ENCODE measurements at places on chromosomes 1 and 21.

DNA sequence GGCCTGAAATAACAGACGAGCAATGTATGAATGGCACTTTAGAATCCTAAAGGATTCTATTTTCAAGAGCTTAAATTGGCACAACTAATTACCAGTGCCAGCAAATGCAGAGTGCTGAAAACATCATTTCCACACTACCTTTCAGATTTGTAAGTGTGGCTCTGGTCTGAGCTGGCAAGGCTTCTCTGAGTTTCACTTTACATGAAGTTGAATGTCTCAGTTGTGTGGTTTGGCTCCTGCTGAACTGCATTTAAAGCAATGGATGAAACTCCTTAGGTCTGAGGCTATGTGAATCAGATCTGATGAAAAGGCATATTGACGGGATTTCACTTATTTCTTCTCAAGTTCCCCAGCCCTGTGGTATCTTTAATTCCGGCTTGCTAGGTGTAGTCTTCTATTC lies 114.8 kb upstream of the PTGFR start:
- no peak for DNase-seq

DNA sequence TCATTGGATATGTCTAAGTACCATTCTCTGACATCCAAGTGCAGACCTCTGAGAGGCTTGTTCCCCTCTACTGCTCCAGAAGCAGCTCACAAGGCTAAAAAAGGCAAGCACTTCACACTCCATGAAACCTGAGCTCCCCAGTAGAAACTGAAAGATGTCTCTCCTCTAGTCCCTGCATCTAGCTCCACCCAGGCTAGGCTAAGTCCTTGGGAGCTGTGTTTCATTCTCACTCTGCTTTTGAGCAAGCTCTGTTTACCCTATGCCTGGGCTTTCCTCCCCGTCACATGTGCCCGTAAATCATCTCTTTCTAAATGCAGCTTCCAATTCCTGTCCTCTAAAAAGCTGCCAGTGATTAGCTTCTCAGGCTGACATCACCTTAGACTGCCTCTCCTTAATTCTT lies 39.0 kb downstream of the LRRC71 start:
- no peak for DNase-seq

GRCh38 chr1:198687429-198687828 lies 48.6 kb downstream of the PTPRC start:
- no peak for DNase-seq

DNA sequence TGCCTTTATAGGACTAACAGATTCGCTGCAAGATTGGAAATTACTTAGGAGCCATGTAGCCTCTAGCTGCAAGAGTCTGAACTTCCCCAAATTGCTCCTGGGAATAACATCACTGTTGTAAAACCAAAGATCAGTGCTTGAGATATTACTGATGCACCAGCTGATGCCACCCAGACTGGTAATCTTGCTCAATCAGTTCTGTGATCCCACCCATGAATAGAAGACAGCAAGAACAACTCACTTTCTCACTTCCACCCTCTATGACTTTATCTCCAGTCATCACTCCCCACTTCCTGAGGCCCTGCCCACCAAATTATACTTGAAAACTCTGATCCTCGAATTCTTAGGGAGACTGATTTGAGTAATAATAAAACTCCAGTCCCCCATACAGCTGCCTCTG lies 1011.1 kb downstream of the PLA2G4A start:
- DNase-seq, result no peak

- DNase-seq, result no peak
Observed at GRCh38 chr1:117871013-117871412, 58.4 kb downstream of the GDAP2 start.

- DNase-seq, result no peak
Observed at GRCh38 chr1:172811694-172812093, 152.8 kb downstream of the FASLG start.

DNA sequence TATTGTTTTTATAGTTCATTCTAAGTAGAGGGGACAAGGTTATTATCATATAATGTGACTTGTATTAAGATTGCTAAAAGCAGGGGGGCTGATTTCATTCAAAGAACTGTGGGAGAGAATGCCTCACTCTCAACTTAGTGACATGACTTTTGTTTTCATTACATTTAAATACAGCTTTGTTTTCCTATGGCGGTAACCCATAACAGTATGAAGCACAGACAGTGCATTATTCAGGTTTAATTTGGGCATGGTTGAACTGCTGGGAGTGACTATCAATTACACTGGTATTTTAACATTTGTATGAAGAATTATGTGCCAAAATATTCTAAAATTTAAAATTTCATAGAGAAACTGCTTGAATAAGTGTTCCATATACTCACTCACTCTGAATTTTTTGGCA lies 637.3 kb downstream of the USP25 start:
- DNase-seq, result no peak

DNA sequence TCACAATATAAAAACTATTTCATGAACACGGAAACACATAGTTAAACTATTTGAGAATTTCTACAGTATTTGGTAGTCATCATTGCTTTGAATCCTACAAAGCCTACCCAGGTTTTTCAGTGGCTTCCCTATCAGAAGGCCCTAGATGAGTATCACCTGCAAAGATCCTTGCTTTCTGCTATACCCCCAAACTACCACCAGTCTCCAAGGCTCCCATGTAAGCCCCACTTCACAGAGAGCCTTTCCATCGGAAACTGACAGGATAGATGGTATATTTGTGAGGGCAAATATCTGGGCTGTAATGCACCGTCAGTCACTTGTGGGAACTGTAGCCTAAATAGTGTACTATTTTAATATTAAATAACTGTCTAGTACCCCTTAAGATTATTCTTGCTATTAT lies 674.3 kb downstream of the BRINP3 start:
- no peak for DNase-seq

DNA sequence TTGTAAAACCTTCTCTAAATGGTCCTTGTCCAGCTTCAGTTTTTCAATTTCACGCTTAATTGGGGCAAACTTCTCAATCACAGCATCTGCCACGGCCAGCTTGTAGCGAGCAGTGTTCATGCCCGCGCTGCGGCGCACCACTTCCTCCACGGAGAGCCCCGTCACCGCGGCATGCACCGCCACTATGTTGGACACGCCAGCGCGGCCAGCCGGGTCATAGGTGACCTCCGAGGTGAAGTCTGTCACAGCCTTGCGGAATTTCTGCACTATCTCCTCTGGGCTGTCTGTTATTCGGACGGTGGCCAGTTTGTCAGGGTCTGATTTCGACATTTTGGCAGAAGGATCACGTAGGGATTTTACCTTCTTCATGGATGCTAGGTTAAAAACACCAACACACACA lies 44.8 kb upstream of the TBX15 start:
- no peak for DNase-seq

DNA sequence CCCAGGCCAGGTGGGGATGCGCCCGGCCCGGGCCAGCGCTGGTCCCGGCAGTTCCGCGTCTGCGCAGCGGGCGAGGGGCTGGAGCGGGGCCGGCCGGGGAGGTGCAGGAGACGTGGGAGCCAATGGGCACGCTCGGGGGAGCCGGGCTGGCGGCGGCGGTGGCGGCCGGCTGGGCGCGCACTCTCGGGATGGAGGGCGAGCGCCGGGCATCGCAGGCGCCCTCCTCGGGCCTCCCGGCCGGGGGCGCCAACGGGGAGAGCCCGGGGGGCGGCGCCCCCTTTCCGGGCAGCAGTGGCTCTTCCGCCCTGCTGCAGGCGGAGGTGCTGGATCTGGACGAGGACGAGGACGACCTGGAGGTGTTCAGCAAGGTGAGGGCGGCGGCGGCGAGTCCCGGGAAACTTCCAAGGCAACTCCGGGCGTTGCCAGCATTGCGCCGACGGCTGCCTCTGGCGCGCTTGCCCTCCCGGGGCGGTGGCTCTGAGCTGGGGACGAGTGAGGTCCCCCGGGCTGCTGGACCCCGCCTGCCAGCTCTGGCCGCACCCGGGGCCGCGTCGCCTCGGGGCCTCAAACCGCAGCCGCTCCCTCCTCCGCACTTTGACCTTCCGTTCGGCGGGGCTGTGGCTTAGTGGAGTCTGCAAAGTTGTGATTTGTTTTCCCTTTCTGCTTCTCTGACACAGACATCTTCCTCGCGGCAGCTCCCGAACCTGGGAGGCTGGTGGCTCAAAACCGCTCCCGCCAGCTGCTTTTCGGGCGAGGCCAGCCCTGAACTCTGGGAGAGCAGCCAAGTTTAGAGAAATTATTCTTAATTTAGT lies at the start of gene SNX7:
SNX7 (plus strand) TSS at position 178 of the 812 bp plus-strand sequence; CDS start at position 189, 11 bp downstream.
- peak; percentile 90 for DNase-seq

DNA sequence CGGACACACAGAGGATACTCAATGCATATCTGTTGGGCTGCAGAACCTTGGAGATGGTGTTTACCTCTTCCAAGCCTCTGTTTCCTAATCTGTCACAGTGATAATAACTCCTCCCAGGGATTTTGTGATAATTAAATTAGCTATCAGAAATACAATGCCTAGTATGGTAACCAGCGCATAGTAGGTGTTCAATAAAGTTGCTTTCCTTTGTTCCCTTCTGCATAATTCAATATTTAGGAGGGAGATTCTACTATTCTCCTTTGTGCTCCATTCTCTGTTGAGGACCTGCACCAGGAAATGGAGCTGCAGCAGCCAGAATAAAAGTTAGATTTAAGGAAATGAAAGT lies 3.4 kb upstream of the CSF3R start:
- no peak for DNase-seq

- no peak for DNase-seq
Observed at GRCh38 chr1:246450611-246451251, 56.3 kb downstream of the SMYD3 start.

Data from endothelial cell (in vitro differentiated cells).